AG09309 (cell line): ENCODE measurements at places on chromosomes 4 and X.

GRCh38 chrX:72021975-72022374, 109.7 kb downstream of the RTL5 start:
- DNase-seq: no peak

GRCh38 chr4:153594210-153594609, 89.9 kb upstream of the TLR2 start:
- DNase-seq: peak; percentile 31

- DNase-seq: no peak
These were observed 593.3 kb downstream of the KCTD8 start for GRCh38 chr4:43855283-43855682.

DNA sequence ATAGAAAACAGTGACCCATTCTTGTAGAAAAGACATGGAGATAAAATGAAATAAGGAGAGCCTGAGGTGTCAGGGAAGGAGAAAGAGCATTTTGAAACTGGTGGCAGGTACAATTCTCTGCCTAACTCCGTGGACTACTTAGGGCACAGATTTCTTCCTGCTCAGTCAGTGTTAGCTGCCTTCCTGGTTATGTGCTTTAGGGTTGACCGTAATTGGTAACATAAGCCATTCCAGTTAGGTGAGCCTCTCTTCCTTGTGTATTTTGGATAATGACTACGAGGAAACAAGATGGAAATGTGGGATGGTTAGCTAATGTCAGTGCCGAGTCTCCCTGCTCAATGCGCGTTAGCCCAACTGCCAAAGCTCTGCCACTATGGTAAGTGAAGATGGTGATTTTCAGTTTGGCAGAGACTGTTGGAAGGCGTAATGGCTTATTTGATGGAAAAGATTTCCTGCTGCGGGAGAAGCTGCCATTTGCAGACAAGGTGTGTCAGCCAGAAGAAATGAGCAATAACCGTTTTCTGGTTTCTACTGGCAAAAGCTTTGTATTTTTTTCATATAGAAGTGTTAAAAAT, 174.1 kb downstream of the CBR4 start:
- DNase-seq: no peak

- DNase-seq: no peak
These were observed 23.8 kb upstream of the SORBS2 start for GRCh38 chr4:185835814-185836213.

DNA sequence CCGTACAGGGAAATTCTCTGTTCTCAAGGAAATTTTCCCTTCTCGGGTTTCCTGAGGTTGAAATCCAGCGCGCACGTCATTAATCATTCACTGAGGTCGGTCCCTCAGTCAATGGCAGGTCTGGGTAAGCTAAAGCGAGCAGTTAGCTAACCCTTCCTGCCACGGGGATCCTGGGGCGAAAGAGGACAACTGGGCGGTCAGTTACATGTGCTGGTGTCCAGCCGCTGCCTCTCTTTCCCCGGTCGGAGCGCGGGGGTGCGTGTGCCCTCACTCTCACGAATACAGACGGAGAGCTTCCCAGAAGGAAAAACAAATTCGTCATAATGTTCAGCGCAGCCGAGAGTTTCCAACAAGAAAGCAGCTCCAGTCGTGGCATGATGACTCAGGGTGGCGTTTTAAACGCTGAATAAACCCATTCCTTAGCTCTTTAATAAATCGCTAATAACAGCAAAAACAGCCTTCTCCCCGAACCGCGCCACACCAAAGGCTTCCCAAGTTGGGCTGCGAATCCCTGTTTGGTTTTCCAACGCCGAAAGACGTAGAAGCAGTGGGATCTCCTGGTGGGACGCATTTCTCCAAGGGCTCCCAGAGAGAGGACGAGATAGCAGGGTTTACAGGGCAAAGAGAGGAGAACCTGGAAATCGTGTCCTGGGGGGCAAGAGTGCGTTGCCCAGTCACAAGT, 752 bp upstream of the FGF5 start:
- DNase-seq: peak; percentile 57

DNA sequence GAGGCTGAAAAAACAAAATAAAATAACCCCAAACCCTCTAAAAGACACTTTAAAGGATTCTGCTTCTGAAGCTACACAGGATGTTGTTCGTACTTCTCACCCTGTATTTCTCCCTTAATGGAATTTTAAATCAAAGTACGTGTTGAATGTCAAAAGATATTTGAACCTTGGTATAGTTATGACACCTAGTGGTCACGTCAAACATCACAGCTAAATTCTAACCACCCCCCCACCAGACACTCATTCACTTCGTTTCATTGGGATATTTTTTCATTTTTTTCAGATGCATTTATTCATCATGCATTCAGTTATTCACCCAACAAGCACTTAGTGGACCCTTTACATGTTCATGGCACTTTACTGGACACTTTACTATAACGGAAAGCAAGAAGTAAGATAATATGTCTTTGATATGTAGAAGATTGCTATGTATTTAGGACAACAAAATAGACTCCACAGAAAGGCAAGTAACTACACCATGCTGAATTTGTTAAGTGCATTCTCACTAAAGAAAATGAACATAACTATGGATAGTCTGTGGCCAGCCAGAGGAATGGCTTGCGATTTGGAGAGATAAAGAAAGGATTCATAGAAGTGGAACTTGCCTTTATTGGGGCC, 62.5 kb upstream of the GPR174 start:
- peak; percentile 1 for DNase-seq

GRCh38 chr4:156419080-156419685, 465.5 kb upstream of the CTSO start:
- DNase-seq: no peak

DNA sequence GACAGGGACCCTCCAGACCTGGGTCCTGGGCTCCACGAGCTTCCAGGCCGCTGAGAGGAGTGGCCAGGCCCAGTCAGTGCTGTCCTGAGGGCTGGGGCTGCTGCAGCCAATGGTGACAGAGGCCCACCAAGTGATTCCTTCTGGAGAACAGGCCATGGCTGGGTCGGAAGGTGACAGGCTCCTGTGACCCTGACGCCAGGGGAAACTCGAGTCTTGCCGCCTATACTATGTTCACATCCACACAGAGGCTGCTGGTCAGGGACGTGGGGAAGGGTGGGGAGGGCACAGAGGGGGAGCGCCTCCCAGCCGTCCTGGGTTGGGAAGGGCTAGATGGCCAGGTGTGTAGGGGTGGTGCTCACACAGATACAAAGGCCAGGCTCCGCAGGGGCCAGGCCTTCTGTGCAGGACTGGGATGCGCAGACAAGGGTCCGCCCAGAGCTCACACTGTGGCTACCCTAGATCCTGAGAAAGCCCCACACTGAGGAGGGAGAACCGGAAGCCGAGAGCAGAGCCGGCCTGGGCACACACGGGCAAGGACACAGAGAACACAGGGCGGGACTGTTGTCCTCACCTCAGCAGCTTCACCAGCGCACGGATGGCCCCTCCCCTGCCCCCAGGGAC, 81.4 kb downstream of the HTRA3 start:
- no peak for DNase-seq

DNA sequence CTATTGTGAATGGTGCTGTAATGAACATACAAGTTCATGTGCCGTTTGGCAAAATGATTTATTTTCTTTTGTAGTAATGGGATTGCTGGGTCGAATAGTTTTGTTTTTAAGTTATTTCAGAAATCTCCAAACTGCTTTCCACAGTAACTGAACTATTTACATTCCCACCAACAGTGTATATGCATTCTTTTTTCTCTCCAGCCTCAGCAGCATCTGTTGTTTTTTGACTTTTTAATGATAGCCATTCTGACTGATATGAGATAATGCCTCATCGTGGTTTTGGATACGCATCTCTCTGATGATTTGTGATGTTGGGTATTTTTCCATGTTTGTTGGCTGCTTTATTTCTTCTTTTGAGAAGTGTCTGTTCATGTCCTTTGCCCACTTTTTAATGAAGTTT, 246.3 kb upstream of the ADGRL3 start:
- no peak for DNase-seq

- no peak for DNase-seq
These were observed 42.8 kb downstream of the RNF150 start for GRCh38 chr4:141090473-141090872.

- no peak for DNase-seq
These were observed 19.3 kb downstream of the JAKMIP1 start for GRCh38 chr4:6180841-6181631.

- DNase-seq: no peak
These were observed 19.8 kb upstream of the PPARGC1A start for GRCh38 chr4:23909671-23910070.

GRCh38 chr4:53456178-53456577, 78.7 kb downstream of the FIP1L1 start:
- DNase-seq: no peak

DNA sequence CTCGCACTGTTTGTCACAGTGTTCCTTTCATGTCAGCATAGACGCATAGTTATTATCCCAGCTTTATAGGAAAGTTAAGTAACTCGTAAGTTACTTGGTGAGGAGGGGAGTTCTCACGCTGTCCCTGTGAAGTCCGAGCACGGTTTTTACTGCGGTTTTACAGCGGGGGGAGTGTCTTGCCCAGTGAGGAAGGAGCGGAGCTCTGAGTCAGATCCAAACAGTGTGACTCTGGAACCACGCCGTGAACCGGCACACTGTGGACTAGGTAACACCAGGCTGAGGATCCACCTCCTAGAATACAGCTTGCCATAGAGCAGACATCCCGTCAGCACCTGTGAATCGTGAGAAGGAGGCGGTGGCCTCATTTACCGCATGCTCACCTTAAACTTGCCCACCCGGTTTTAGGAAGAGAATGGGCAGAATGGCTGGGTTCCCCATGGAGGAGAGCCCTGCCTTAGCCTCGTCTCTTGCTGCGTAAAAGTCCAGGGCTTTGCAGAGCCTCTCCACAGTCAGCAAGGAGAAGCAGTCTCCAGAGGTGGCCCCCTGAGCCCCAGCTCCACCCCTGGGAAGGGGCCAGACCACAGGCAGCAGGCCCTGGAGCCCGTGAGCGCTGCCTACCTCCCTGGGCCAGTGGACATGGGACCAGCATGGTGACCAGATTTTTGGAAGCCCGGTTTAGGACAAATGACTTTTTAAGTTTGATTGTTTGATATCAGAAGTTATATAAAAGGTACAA, 40.2 kb upstream of the HGFAC start:
- peak; percentile 69 for DNase-seq

- no peak for DNase-seq
These were observed 1504.5 kb upstream of the PCDH10 start for GRCh38 chr4:131644619-131645018.

DNA sequence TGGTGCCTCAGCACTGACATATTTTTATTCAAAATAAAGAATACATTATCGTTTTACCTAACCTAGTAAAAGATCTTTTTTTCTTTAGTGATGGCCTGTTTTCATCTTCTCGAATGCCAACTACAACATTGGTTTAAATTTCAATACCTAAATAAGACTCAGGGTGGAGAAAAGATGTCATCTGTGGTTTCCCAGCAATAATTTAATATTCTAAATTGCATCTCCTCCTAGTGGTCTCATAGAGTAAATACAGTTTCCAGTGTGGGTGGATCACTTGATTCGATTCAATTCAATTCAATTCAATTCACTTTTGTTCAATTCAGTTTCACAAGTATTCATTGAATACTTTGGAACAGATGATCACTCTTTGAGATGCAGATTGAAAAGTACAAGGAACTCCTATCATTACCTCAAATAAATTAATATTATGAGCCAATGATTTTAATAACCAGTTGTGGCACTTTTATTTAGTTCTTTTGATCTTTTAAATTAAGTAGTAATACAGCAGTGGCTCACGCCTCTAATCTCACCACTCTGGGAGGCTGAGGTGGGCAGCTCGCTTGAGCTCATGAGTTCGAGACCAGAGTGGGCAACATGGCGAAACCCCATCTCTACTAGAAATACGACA, 427.2 kb downstream of the FAT4 start:
- DNase-seq: no peak

DNA sequence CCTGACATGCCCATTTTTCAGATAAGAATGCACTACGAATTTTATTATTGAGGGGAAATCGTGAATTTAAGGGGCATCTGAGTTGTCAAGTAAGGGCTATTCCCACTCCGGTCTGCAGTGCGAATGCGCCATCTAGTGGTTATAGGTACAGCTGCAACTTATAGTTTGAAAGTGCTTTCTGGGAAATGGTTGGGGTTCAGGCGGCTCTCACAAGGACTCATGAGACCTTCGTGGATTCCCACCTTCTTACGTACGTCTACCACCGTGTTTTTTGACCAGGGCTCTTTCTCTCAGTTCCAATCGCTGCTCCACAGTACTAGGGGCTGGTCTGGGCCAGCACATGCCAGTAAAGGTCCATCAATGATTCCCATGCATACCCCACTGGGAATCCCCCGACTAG, 12.3 kb downstream of the MSL3 start:
- no peak for DNase-seq

DNA sequence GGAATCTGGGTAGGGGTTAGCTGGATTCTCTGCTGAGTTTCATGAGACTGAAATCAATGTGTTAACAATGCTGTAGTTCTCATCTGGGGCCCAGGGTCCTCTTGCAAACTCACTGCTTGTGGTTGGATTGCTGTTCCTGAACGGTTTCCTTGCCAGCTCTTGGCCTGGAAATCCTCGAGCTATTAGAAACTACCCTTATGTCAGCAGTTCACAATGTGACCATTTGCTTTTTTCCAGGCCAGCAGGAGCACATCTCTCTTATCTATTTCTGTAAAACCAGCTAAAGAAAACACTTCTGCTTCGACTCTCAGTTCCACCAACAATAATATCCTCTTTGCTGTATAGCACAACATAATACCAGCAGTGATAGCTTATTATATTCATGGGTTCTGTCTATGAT, 140.1 kb upstream of the TRAM1L1 start:
- no peak for DNase-seq

DNA sequence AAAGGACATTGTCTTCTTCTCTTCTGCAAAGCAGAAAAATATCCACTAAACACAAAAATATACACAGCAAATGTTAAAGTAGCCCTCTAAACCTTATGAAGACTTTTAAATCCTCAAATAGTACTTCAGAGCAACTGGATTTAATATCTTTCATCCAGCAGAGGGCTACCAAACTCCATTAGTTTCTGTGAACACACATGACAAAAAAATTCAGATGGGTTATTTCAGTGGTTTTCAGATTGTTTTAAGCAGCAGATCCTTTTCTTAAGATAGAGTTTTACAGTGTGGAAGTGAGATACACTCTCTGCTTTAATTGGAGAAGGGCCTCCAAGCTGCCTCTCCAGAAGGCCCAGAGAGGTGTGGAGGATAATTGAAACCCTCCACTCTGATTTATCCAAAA, 56.7 kb downstream of the ANK2 start:
- DNase-seq: peak; percentile 31

DNA sequence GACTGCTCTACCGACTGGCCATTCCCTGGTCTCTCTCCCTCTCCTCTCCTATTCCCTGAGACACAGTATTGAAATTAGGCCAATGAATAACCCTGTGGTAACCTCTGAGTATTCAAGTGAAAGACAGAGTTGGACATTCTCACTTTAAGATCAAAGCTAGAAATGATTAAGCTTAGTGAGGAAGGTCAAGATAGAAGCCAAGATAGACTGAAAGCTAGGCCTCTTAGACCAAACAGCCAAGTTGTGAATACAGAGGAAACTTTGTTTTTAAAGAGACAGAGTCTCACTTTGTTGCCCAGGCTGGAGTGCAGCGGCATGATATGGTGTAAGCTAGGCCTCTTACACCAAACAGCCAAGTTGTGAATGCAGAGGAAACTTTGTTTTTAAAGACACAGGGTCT, 64.6 kb downstream of the KDM6A start:
- no peak for DNase-seq
